ENCODE measurements at places on chromosomes 4 and X.
A peak's percentile ranks its signal among the peaks of the same experiment; 100 is the strongest.

- H3K27me3 ChIP-seq = peaks cover 6% of the 10 kb centered on the region
- no peak for DNase-seq
- no peaks in the 10 kb centered on the region for H3K36me3 ChIP-seq
- no peaks in the 10 kb centered on the region for H3K4me1 ChIP-seq
- H3K27ac ChIP-seq = no peak overlapping the region
Measured at GRCh38 chr4:83651846-83652245, 115.9 kb downstream of the GPAT3 start.

GRCh38 chr4:48409203-48409602 is 67.9 kb downstream of the SLAIN2 start:
- no peaks in the 10 kb centered on the region for H3K27me3 ChIP-seq
- H3K36me3 ChIP-seq = peaks cover 59% of the 10 kb centered on the region
- H3K27ac ChIP-seq = no peak overlapping the region
- DNase-seq = no peak

DNA sequence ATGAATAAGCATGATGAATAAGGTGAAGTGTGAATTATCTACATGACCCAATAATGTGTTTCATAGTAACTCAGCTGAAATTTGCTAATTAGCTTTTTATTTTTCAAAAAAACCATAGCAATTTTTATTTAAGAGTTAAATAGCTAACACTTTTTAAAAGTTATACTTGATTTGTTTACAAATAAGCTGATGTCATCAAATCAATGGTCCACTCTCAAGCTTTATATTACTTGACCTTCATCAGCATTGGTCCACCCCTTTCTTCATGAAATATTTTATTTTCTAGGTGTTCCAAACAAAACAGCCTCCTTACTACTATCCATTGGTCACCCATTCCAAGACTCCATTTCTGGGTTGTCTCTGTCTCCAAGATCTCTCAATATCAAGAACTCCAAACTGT is 649.0 kb upstream of the TENM3 start:
- H3K4me3 ChIP-seq = no peak overlapping the region
- H3K4me1 ChIP-seq = no peaks in the 10 kb centered on the region
- no peak for DNase-seq
- H3K27ac ChIP-seq = no peak overlapping the region

DNA sequence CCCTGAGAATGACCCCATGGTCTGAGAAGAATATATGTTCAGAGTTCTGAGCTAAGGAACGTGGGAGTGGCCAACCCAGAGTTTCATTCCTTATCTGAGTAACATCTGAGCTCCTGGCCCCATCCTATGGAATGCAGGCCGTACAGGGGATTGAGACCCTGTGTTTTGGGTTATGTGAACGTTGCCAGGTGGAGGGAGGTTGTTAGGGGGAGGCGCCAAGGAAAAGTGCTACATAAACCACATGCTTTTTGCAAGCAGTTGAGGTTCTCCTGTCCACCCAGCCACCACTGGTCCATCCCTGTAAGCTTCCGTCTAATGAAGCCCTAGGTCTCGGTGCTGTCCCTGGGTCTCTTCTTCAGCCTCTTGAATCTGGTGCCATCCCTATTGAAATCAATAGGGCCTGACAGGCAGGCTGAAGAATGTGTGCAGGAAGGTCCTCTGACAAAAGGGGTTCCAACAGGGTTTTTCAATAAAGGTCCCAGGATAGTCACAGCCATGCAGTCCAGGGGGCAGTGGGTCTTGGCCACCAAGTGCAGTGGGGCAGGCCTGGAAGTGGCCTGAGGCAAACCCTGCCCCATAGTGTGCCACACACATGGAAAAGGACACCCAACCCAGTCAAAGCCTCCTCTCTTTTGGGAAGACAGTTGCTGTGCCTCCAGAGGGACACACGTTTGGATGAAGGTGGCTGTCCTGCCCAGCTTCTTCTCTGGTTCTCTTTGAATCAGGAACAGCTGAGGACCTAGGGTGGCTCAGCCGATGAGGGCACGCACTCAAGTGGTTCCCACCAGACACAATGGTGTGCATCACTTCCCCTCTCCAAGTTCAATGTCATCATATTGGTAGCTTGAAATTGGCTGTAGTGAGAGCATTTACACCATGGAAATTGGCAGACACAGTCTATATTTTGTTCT is 53.5 kb downstream of the HTRA3 start:
- H3K27me3 ChIP-seq = no peaks in the 10 kb centered on the region
- DNase-seq = peak; percentile 14
- no peaks in the 10 kb centered on the region for H3K36me3 ChIP-seq
- H3K4me3 ChIP-seq = no peak overlapping the region
- no peak overlapping the region for H3K27ac ChIP-seq
- no peaks in the 10 kb centered on the region for H3K4me1 ChIP-seq

DNA sequence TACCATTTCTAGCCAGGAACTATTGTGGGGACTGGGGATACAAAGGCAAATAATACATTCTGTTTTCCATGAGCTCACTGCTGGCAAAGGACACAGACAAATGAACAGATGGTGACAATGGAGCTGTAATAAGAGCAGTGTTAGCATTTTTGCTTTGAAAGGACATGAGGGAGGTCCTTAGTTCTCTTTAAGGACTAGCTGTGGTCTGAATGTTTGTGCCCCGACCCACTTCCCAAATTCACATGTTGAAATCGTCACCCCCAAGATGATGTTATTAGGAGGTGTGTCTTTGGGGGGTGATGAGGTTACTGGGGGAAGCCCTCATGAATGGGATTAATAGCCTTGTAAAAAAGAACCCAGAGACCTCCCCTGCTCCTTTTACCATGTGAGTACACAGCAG is 30.3 kb downstream of the CCNG2 start:
- H3K4me1 ChIP-seq = no peaks in the 10 kb centered on the region
- DNase-seq = no peak
- no peak overlapping the region for H3K27ac ChIP-seq
- no peak overlapping the region for H3K4me3 ChIP-seq
- no peaks in the 10 kb centered on the region for H3K36me3 ChIP-seq

All from activated T-cell treated with anti-CD3 and anti-CD28 coated beads, Interleukin-2, amount 50 U/mL, for 24 hours (primary cell).